ENCODE measurements at places on chromosomes 6 and 20.

DNA sequence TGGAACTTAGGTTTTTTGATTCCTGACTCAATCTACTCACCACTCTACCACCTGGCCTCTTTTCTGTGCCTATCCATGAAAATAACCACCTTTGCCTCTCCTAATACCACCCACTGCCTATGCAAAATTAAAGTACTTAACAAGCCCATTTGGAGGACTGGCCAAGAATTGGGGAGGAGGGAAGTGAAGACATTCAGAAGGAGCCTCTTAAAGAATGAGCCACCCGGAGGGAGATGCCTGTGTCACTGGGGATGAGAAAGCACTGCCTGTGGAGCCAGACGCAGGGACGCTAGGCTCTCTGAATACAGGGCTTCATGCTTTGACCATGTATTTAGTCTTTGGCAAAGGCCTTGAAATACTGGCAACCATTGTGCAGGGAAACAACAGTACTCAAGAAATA lies 40.0 kb upstream of the MRPS10 start:
- DNase-seq, result no peak

DNA sequence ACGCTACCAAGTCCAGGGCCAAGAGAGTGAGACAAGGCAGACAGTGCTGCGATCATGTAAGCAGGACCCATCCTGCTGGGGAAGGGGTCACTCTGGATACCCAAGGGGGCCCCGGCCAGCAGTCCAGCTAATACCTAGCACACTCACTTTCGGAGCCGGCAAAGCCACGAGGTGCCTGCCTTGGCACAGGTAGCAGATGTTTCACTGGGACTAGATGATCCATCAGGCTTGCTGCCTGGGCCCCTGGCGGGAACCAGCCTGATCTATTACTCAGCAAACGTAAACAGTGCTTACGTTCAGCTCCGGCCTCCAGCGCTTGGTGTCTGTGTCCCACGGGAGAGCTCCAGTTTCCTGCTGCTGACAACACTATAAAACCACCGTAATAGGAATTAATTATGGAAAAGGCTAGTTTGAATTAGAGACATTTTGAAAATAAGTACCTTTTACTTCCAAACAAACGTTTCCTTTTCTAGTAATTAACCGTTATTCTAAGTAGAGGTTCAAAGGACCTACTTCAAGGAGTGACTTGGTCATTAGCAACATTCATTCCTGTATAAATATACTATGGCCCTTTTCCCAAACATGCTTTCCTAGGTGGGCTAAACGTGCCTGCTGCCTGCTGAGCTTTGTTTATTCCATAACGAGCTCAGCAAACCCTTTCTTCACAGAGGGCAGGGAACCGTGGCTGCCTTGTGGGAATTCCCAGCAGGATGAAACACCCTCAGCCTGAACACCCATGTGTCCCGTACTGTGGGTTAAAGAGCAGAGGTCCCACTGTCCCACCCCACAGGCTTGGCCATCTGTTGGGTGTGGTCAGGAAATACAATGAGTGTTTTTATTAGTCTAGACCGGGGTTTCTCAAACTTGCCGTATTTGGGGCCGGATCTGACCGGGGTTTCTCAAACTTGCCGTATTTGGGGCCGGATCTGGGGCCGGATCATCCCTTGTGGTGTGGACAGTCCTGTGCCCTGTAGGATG lies 18.4 kb downstream of the SLC22A23 start:
- no peak for DNase-seq

DNA sequence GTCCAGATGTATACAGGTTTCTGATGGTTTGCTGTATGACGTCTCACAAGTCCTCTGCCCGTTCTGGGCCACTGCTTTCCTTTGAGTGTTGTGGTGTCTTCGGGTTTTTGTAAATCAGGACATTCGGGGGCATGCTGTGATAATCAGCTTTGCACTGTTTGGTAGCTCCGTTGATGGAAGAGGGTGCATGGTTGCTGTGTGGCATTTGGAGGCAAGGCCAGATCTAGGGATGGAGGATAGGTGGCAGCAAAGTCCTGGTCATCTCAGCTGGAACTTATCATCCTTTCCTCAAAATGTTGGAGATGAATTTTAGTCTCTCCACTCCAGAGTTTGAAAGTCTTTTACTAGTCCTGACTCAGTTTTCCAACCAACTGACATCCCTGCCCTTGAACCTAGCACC lies 91.0 kb downstream of the SCP2D1 start:
- DNase-seq, result no peak

GRCh38 chr6:111880181-111880888 lies 7.1 kb upstream of the FYN start:
- DNase-seq, result no peak

- no peak for DNase-seq
Measured at GRCh38 chr20:51545515-51545914, 3.0 kb upstream of the NFATC2 start.

DNA sequence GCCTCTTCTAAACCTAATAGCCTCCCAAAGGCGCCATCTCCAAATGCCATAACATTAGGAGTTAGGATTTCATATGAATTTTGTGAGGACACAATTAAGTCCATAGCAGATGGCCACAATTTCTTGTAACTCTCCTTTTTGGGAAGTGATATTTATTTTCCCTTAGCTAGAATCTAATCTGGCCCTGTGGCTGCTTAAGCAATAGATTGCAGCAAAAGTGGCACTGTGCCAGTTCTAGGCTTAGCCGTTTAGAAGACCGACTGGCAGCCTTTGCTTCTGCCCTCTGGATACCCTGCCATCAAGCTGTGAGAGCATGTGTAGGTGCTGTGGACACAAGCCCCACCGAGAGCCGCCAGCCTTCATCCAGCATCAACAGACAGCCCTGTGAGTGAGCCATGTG lies 15.9 kb upstream of the ADGB start:
- no peak for DNase-seq

GRCh38 chr6:121730616-121731015 lies 295.2 kb downstream of the GJA1 start:
- no peak for DNase-seq

GRCh38 chr6:121548131-121548530 lies 112.7 kb downstream of the GJA1 start:
- DNase-seq, result no peak

- no peak for DNase-seq
Measured at GRCh38 chr20:57909763-57910331, 200.0 kb upstream of the PMEPA1 start.

DNA sequence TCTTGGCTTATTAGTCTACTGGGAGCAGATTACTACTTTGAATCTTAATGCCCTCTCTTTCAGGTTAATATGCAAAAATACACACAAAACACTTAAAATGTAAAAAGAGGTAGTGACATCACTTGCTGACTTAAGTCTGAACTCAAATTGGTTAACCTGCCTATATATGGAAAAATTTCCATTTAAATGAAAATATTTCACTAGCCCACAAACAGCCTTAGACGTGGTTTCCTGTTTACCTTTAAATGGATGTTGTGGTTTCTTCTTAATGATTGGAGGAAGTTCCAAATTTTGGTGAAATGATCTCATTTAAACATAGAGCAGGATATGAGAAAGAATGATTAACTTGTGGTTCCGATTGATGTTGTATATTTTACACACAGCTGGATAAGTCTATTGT lies 553.7 kb downstream of the CD109 start:
- DNase-seq, result no peak

DNA sequence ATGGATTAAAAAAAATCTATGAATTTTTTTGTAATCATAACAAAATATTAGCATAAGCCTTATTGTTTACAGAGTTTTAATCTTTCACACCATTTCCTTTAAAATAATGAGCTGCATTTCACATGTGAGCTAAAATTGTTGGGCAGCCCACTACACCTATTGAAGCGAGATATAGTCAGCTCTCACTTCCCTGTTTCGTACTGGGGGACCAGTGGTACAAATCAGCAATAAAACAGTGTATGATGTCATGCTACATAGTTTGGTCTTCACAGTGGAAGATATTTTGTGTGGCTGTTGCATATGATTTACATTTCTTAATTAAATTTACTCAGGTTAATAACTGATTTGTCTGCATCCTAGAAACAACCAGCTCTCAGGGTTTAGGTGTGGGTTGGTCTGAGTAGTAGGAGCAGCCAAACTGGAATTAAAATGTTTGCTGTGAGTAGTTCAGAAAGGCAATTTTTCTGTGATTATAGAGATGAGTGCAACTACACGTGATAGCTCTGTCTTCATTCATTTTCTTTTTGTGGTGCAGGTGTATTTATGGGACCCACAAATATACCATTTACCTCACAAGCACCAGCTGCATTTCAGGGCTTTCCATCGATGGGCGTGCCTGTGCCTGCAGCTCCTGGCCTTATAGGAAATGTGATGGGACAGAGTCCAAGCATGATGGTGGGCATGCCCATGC lies 99.3 kb downstream of the B3GAT2 start:
- no peak for DNase-seq
